ENCODE measurements at places on chromosomes 1 and 21.
A peak's percentile ranks its signal among the peaks of the same experiment; 100 is the strongest.

DNA sequence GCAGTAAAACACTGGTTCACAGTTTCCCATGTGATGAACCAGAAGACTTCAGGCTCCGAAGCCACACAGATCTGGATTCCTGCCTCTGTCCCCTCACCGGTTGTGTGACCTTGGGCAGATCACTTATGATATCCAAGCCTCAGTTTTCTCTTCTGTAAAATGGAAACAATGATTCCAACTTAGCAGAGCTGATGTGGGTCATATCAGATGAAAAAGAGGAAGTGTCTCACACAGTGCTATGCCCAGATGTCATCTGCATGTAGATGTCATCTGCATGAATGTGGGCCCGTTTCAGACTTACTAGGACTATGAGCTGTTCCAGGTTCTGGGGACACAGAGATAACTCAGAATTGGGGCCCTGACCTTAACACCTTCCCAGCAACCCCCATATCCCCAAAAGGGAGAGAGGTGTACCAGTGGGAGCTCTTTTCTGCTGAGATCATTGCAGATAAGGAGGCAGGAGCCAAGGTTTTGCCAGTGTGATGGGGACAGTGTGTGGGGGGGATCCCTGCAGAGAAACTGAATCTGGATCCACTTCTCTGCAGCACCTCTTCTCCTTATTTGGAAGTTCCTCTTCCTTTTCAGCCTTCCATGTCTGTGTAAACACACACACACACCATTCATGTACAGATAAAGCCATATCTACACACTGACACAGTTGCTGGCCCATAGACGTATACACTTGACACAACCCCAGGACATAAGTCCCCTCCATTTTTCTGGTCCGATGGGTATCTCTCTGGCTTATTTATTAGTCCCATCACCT is 5.0 kb upstream of the ADGRB2 start:
- no peak for DNase-seq

GRCh38 chr1:3785456-3786157 is 10.7 kb downstream of the LRRC47 start:
- DNase-seq: no peak

GRCh38 chr1:230863449-230863848 is 4.9 kb downstream of the C1orf198 start:
- DNase-seq: no peak

GRCh38 chr1:46041974-46042373 is 90.5 kb downstream of the PIK3R3 start:
- DNase-seq: no peak

GRCh38 chr21:25640943-25641292 is 1.9 kb downstream of the JAM2 start:
- DNase-seq: no peak

- no peak for DNase-seq
Measured at GRCh38 chr1:5223206-5223605, 568.8 kb downstream of the AJAP1 start.

DNA sequence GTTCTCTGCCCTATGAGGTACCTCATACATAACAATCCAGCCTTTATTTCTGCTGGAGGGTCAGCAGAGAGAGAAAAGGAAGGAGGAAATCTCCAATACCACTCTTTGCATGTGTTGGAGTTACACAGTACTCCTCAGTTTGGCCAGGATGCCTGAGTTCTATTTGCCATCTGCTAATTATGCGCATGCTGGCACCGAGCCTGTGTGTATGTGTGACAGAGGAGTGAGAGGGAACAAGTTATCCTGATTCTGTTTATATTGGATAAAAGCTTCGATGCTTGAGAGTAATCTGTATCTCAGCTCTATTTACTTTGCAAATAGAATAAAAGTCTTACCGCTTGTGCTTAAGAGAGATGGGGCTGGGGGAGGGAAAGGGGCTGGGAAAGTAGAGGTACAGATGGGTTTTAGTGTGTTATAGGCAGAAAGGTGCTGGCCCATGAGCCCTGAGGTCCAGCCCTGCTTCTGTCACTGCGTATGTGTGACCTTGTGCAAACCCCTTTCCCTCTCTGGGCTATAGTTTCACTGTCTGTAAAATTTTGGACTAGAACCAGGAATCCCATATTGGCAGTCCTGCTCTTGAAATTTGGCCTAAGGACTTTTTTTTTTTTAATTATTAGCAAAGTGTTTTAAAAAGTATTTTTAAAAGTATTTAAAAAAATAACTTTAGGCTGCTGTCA is 54.5 kb upstream of the PLXNA2 start:
- DNase-seq: no peak

DNA sequence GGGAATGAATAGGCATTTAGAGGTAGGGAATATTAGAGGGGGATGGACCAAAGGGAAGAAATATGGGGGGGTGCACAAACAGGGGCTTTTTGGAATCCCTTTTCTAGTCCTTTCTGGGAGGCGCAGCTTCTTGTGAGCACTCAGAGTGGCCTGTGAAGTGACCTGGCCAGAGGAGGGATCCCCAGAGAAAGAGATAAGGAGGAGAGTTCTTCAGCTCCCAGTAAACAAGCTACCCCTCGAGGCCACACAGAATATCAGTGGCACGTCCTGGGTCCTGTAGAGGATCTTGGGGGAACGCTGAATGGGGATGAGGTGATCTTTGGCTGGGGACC is 19.4 kb downstream of the VANGL2 start:
- no peak for DNase-seq

- DNase-seq: no peak
Measured at GRCh38 chr1:244302876-244303609, 148.7 kb downstream of the ADSS2 start.

- DNase-seq: peak; percentile 41
Measured at GRCh38 chr1:116365353-116365780, 7.7 kb upstream of the ATP1A1 start.

GRCh38 chr1:31428436-31429221 is 15.6 kb downstream of the SERINC2 start:
- DNase-seq: no peak

DNA sequence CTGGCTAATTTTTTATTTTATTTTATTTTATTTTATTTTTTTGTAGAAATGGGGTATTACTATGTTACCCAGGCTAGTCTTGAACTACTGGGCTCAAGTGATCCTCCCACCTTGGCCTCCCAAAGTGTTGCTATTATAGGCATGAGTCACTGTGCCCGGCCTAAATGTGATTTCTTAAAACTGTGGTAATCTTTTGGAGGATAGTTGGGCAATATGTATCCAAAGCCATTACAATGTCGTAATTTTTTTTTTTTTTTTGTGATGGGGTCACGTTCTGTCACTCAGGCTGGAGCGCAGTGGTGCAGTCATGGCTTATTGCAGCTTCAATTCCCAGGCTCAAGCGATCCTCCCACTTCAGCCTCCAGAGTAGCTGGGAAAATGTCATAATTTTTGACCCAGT is 14.2 kb downstream of the ETV3L start:
- DNase-seq: no peak

DNA sequence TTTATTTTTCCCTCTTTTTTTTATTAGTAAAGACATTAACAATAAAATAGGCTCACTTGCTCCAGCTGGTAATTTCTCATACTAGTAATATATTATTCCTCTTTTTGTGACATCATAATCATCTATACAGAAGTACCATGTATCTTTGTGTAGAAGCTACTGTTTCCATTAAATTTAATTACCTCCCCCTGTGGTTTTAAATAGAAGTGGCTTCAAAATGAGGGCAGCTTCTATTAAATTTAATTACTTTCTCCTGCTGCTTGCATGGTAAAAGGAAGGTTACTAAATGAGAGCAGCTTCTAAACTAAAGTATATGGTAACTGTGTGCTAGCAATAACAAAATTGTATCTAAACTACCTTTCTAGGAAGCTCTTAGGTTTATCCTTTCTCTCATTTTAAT is 94.0 kb downstream of the DPYD start:
- no peak for DNase-seq

- no peak for DNase-seq
Measured at GRCh38 chr1:207423560-207424292, 30.4 kb upstream of the CR2 start.

DNA sequence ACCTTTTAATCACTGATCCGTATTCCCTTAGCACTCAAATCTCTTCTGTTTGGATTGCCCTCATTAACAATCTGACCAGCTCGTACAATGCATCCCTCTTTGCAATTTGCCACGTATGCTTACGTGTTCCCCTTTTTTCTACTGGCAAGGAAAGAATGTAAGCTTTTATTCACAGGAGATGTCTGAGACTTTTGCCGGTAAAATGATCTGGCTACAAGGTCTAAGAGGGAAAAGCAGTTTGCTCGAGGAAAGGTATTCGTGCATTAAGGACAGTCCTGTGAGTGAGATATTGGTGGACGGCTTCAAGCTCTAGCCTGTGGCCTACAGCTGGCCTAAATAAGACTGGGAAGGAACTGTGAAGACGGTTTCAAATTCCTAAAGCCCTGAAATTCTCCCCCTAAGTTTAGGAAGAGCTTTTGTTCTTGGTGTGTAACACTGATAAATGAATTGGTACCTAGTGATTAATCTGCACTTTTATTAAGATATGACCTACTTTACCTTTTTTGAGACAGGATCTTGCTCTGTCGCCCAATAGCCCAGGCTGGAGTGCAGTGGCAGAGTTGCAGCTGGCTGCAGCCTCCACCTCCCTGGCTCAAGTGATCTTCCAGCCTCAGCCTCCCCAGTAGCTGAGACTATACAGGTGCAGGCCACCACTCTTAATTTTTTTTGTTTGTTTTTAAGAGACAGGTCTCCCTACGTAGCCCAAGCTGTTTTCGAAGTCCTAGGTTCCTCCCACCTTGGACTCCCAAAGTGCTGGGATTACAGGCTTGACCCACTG is 895 bp upstream of the UBR4 start:
- peak; percentile 19 for DNase-seq

- DNase-seq: no peak
Measured at GRCh38 chr21:17045214-17045853, 467.5 kb upstream of the CXADR start.

DNA sequence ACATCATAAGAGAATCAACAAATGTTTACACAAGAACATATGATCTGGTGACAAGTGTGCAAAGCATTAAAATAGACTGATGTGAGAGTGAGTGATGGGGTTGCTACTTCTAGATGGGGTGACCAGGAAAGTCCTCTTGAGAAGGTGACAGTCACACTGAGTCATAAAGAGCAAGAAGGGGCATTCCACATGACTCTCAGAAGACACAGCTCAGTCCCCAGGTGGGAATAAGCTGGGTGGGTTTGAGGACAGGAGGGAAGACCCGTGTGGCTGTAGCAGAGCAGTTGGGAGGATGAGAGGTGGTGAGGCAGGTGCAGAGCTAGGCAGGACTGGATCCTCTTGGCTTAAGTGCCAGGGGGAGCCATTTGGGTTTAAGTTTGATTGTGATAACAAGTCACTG is 53.1 kb downstream of the TNR start:
- no peak for DNase-seq

GRCh38 chr1:164719676-164720439 is 160.9 kb downstream of the PBX1 start:
- DNase-seq: no peak

DNA sequence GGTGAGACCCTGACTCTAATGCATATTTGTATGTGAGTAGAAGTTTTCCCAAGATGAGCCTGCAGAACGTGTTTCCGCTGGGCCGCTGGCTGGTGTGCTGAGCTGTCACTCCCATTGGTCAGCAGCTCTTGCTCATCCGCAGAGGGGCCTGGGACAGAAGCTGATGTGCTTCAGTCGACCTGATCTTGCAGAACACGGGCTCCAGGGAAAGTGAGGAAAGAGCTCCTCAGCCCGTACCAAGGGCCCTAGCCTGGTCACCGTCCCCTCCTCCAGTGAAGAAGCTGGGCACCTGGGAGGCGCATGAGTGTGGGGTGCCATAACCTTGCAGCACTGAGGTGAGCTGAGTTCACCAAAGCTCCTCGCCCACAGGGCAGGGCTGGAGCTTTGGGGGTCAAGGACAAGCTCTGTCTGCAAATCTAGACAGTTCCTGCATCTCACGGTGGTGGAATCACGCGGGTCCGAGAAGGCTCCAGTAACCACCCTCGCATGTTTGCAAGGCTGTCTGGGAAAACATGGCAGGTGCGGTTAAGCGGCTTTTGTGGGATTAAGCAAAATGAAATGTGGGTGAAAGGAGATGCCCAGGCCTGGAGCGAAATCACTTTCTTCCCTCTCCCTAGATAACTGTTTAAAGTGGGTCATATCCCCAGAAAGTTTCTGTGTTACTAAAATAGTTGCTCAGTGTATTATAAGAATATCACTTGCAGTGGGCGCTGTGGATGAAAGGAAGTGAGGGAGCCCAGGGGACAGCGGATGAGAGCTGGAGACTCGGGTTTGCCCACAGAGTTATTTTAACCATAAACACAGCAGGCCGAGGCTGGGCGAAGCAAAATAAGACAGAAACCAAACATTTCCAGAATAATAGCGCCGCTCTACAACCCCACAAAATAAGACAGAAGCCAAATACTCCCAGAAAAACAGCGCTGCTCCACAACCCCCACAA is 33.1 kb upstream of the LRRC3 start:
- no peak for DNase-seq

- DNase-seq: no peak
Measured at GRCh38 chr1:211524521-211524920, 32.6 kb upstream of the RD3 start.

DNA sequence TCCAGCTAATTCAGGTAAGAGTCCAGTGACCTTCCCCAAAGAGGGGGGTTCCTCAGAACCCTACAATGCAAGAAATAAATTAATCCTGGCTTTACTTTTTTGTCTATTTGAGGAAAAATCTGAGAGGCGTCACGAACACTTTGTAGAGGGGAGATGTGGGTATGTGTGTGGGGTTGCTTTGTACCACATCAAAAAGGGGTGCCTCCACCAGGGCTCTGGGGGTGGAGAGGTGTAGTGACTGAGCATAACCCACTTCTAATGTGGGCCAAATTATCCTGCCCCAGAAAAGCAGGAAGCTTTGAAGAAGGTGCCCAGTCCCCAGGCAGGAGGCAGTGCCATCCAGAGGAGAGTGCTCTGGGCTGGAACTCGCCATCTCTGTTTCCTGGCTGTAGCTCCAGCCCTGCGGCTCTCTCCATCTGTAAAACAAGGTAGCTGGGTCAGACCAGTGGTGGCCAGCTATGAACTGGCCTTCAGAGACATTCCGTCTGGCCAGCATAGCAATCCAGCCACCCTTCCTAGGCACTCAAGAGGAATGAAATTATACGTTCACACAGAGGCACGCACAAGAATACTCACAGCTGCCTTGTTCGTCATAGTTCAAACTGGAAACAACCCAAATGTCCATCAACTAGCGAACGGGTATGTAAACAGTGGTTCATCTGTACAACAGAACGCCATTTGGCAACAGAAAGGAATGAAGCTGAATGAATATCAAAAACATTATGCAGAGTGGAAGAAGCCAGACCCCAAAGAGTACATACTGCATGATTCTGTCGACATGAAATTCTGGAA is 45.4 kb upstream of the TNFRSF1B start:
- DNase-seq: no peak

GRCh38 chr1:246786606-246787238 is 62.5 kb downstream of the SCCPDH start:
- DNase-seq: no peak

All from right renal cortex interstitium (tissue), 3 donors.